ENCODE measurements at places on chromosomes 12 and 14. TPM values are rescaled to one million over a fixed set of nuclear protein-coding genes. Genes with fewer than 3 reads are reported as not detected.

OS9 gene
- 223 TPM for polyA plus RNA-seq

PTGER2 gene
- polyA plus RNA-seq = not detected

SYNDIG1L gene
- polyA plus RNA-seq = 2.0 TPM

SLC6A13 gene
- 1.6 TPM for polyA plus RNA-seq

MYF6 gene
- polyA plus RNA-seq = not detected

All from neural cell (in vitro differentiated cells).